ENCODE measurements at places on chromosomes 16 and 17.

DNA sequence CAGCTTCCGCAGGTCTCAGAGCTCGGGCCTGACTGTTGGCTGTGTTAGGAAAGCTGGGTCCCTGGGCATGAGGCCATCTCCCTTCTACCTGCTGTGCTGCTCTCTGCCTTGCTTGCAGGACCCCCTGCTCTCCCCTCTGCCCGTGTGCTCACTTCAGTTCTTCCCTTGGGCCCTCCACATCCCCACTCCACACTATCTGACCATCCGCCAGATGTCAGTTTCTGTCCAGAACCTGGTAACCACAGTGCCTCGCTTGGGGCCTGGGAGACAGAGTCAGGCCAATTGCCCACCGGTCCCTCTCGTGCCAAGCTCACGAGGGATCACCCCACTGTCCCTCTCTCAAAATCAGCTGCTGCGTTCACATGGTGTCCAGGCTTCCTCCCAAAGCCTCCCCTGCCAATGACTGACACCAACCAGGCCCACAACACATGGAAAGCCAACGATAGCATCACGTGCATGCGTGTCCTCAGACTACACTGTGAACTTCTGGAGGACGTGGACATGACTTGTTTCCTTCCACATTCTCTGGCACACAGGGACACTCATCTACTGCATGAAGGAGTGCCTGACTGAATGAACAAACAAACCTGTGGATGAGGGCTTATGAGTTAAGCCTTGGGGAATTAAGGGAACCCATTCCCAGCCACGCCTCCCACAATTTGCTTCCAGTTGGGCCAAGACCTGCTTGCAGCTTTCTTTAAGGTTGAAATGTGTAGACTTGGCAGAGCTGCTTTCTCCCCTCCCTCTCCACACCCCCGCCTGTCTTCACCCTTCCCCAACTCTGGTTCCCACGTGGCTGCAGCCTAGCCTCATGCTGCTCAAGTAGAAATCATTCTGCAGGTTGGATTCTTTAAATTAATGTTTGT, 72.5 kb upstream of the ZNF423 start:
- DNase-seq = no peak

GRCh38 chr17:44911133-44912001, 3.9 kb downstream of the GFAP start:
- no peak for DNase-seq

GRCh38 chr17:81867170-81867990, 3.8 kb downstream of the ARHGDIA start:
- DNase-seq = no peak

DNA sequence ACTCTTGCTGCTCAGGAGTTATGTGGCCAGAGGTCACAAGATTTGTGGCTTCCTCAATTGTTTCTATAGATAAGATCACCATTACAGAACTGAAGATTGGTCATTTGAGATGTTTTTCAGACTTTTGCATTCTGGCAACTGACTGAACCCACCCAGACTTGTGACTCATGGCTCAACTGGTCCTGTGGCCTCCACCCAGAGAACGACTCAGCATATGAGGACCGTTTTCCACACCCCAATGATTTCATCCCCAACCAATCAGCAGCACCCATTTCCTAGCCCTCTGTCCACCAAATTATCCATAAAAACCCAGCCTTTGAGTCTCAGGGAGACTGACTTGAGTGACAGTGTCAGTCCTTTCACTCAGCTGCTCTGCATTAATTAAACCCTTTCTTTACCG, 143.2 kb upstream of the ASIC2 start:
- no peak for DNase-seq

- DNase-seq = no peak
These were observed 15.9 kb downstream of the LITAF start for GRCh38 chr16:11570806-11571205.

GRCh38 chr17:74040729-74041128, 162.7 kb upstream of the RPL38 start:
- DNase-seq = no peak

GRCh38 chr17:27453471-27453870, 2.8 kb upstream of the KSR1 start:
- no peak for DNase-seq

GRCh38 chr16:83343935-83344366, 463.8 kb upstream of the HSBP1 start:
- DNase-seq = no peak

DNA sequence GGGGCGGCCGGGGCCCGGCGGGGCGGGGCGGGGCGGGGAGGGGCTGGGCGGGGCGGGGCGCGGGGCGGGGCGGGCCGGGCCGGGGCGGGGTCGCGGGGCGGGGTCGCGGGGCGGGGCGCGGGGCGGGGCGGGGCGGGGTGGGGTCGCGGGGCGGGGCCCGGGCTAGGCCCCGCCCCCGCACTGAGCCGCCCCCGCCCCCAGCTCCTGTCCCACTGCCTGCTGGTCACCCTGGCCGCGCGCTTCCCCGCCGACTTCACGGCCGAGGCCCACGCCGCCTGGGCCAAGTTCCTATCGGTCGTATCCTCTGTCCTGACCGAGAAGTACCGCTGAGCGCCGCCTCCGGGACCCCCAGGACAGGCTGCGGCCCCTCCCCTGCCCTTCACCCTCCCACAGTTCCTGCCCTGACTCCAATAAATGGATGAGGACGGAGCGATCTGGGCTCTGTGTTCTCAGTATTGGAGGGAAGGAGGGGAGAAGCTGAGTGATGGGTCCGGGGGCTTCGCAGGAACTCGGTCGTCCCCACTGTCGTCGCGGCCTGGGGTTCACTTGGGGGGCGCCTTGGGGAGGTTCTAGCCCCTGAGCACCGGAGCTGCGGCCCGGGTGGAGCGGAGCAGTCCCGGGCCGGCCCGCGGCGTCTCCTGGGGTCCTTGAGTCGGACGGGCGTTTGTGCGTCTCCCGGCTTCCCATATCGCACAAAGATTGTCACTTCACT, 795 bp upstream of the HBM start:
- no peak for DNase-seq

GRCh38 chr17:41664587-41665565, 23.8 kb upstream of the EIF1 start:
- no peak for DNase-seq

- DNase-seq = no peak
These were observed 194.9 kb downstream of the MSI2 start for GRCh38 chr17:57451191-57451590.

GRCh38 chr17:50675627-50676026, 32.1 kb downstream of the ANKRD40 start:
- DNase-seq = no peak

- no peak for DNase-seq
These were observed 4.7 kb upstream of the KRTAP3-1 start for GRCh38 chr17:41013606-41014005.

DNA sequence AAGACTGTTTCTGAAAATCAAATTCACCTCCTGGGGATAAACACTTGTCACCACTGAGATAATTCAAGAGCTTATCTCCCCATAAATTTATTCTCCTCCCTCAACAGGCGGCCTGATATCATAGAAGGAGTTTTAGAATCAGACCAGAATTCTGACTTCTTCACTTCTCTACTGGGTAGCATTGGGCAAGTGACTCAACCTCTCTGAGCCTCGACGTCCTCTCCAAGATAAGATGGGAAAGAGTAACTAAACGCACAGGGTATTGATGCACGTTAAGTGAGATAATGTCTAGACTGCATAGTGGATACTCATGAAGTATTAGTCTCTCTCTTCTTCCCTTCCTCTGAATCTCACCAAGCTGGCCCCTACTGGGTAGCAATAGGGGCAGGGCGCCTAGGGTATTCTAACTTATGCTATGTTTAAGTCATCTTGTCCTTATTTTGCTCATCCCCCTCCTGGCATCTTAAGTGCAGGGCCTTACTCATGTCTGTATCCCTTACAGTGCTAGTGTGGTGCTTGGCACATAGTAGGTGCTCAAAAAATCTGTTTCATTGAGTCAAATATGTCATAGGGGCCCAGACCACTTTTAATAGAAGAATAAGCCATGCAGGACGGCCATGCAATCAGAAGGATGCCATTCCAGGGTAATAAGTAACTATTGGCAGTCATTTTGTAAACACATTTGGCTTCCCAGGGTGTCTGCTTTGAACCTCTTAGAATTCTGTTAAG, 476.4 kb upstream of the CCL2 start:
- no peak for DNase-seq

DNA sequence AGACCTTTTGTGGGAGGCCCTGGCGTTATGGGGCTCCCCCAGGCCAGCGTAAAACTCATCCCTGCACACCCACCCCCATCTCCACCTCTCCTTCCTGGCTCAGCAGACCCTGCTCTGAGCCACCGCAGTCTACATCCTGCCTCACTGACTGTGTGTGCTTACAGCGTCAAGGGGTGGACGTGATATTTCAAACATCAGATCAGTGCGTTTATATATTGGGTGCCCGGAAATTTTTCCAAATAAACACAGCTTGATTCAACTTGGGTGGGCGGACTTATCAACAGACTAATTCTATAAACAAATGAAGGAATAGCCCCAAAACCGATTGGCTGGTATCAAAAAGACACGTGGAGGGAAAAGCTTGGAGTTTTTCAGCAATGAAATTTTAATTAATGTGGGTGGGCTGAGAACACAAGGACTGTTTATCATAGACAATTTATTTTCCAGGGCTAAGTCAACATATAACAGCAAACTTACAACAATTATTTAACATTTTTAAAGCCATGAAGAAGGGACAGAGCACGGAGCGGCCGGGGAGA, at the start of gene FOXL1:
Gene FOXL1, plus strand, starts transcription at position 489 of the 539 bp plus-strand sequence. CDS start 175 bp downstream, outside the sequence.
- DNase-seq = no peak

GRCh38 chr17:64038331-64039105, 18.1 kb upstream of the ICAM2 start:
- DNase-seq = no peak

GRCh38 chr16:49061137-49061714, 220.4 kb downstream of the CBLN1 start:
- no peak for DNase-seq

DNA sequence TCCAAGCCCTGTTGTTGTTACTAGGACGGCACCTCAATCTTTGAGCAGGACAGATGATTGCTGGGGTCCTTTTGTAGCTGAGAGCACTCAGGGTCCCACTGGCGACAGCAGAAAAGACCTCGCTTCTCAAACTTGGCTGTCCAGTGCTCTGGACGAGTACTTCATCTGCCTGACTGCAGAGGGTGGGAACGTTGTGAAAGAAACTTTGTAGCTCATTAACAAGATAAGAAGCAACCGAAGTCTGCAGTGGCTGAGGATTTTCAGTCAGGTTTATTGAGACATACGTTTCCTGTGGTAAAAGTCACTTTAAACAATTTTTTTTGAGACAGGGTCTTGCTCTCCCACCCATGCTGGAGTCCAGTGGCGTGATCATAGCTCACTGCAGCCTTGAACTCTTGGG, 191.7 kb downstream of the PRKCB start:
- DNase-seq = no peak

DNA sequence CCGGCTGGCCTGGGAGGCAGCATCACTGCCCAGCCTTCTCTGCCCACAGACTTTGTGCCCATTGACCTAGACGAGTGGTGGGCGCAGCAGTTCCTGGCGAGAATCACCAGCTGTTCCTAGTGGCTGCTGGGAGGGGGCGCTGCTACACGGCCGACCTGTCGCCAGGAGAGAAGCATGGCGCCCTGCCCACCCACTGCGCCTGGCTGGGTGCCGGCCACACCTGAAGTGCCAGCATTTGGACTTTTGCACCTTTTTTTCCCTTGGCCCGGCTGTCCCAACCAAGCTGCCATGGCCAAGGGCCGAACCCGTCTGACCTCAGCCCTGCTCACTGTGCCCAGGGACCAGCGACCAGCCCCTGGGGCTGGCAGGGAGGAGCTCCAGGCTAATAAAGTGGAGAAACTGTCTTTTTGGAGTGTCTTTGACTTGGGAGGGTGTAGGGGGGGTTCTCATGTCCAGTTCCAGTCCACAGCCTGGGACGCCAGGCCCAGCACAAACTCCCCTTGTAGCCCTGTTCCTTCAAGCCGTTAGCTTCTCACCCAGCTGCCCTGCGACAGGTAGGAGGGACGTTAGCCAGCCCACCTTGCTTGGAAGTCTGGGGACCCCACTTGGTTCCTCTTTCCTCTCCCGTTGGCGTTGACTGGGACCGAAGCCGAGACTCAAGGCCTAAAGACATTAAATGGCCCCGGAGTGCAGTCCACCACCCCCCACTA, 939 bp upstream of the WDR90 start:
- DNase-seq = peak; percentile 78

GRCh38 chr17:82938486-82938872, 98.7 kb upstream of the ZNF750 start:
- DNase-seq = no peak

- DNase-seq = no peak
These were observed 126.9 kb downstream of the PARN start for GRCh38 chr16:14502932-14503741.

DNA sequence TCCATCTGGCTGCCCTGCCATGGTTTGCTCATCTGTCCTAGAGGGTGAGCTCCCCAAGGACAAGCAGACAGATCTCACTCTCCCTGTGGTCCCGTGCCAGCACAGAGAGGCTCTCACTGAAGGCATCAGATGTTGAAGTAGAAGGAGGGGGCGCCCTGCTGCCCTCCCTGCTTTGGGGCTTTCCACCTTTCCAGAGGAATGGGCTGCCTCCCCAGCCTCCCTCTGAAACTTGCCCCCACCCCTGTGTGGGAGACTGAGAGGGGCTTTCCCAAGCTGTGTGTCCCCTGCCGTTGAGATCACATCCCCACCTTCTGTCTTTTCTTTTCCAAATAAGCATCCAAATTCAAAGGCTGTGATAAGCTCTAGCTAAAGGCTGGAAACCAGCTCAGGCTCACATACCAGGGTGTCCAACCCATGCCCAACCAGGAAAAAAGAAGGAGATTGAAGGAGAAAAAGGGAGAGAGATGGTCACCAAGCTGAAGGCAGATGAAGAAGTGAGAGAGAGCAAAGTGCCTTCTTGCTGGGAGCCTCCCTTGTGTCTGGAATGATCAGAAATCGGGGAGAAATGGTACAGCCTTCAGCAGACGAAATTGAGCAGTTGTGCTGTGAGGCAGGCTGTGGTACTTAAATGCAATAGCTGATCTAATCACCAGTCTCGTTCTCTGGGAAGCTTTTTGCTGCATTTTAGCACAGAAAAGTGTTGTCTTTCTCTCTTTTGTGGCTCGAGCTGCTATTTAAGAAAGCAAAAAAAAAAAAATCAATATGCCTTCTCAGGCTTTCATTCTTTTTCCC, 145.9 kb upstream of the LHX1 start:
- no peak for DNase-seq

DNA sequence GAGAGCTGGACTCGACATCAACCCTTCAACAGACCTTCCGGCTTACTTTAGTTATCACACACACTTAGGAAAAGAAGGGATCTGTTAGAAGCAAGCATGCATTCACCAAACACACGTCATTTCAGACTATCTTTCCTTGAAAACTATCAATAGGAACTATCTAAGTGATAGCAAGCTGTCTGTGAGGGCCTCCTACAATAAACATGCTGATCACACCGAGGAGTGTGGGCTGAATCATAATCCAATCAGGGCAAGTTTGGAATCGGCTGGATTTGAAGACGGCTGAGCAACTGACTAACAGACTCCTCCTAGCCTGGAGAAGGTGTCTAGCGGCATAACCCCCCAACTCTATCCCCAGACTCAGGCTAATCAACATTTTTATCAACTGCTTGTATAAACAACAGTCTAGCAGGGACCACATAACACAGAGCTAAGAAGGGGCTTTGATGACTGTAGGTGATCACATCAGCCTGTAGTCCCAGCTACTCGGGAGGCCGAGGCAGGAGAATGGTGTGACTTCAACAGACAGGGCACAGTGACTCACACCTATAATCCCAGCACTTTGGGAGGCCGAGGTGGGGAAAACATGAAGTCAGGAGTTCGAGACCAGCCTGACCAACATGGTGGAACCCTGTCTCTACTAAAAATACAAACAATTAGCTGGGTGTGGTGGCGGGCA, 14.1 kb downstream of the NXN start:
- DNase-seq = no peak

GRCh38 chr17:44219616-44220212, at the start of gene UBTF:
Gene UBTF (minus strand): TSS chr17:44219675. CDS start chr17:44218229, 1,446 bp downstream.
- DNase-seq = no peak

Measured in GM12892 (cell line).